NCI-H1105 (cell line): ENCODE measurements at places on chromosomes 6 and 20.
A peak's percentile ranks its signal among the peaks of the same experiment; 100 is the strongest.

GRCh38 chr6:109036574-109037294, 57.9 kb downstream of the SESN1 start:
- peak; percentile 59 for DNase-seq

GRCh38 chr6:125832391-125833117, 41.8 kb downstream of the NCOA7 start:
- DNase-seq = no peak

GRCh38 chr20:37337208-37337991, 8.5 kb upstream of the SRC start:
- no peak for DNase-seq

- DNase-seq = no peak
Measured at GRCh38 chr6:163944897-163945296, 530.4 kb downstream of the QKI start.

GRCh38 chr6:19167251-19167650, 669.9 kb upstream of the ID4 start:
- DNase-seq = no peak

DNA sequence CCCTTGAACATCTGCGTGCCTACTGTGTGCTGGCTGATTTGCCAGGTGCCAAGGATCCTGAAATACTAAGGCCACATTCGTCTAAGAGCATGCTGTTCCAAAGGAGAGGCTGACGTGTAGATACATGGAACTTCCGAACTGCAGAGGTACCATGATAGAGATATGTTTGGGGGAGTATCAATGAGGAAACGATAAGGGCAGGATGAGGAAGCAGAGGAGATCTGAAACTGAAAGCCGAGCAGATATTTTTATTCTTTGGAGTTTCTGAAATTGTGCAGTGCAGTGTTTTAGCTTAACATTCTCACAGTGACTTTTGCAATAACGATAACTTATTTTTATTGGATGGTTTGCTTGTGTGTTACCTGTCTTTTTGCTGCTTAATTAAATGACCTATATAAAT, 24.3 kb downstream of the BMP6 start:
- DNase-seq = no peak

DNA sequence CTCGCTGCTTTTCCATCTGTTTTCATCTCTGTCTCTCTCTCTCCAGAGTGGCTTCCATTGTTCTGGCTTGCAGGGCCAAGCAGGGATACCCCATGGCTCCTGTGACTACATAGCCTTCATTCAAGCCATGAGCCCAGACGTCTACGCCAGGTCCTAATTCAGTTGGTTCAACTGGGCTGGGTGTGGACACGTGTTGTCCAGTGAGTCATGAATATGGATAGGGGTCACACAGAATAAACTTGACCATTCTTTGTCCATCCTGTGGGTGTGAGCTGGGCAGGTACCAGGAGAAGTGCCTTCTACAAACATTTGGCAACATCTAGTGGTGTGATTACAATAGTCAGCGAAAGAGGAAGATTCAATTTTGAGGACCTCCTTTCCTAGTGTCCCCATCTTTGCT, 96.9 kb upstream of the ARMC2 start:
- DNase-seq = no peak

DNA sequence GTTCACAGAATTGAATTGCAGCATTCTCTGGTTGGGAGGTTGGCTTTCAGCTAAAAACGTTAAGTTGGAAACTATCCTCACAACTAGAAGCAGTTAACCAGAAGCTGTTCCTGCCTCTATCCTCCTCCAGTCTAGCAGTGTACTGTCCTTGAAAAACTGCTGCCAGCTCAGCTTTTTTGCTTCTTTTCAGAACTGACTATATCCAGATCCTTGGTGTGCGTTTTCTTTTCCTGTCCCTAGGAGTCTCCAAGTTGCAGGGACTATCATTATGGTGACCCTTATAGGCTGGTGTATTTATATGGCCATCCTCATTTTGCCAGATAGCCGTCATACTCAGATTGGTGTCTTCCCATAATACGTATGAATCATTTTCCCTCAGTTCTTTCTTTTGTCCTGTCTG, 5.5 kb downstream of the ITCH start:
- DNase-seq = no peak

- no peak for DNase-seq
Measured at GRCh38 chr6:148445620-148446019, 103.0 kb downstream of the SASH1 start.

DNA sequence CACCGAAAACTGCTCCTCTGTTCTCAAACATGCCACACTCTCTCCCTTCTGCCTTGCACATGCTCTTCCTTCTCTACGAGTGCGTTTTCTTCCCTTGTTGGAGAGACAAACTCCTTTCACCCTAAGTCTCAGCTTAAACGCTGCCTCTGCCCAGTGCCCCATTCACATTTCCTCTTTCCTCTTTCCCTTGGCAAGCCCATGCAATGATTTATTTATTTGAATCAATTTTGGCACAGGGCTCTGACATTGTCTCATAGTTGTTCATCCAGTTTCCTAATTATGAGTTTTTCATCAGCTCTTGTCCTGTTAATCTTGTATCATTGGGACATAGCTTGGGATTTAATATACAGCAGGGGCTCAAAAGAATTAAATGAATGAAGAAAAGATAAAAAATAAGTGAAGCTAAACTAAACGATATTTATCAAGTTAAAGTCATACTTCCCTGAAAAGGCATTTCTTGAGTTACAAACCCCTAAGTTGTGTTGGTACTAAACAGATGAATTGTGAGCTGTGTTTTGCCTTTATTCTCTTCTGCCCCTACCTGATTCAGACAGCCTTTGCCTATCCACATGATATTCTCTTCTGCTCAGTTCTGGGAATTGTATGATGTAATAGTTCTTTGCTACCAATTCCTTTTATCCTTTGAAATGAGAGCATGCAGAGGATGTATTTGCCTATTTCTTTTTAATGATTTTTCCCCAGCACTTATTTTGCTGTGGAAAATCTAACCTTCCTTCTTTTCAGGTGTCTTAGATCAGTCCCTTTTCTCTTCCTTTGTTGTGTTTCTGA, 704.4 kb downstream of the UTRN start:
- no peak for DNase-seq

GRCh38 chr6:12232339-12232738, 57.8 kb upstream of the EDN1 start:
- DNase-seq = no peak

- no peak for DNase-seq
Measured at GRCh38 chr6:163711615-163712565, 297.4 kb downstream of the QKI start.
